Pulmonary artery endothelial cell (primary cell): ENCODE measurements at places on chromosomes 6 and 20. TPM values are rescaled to one million over a fixed set of nuclear protein-coding genes. Genes with fewer than 3 reads are reported as not detected.

TFAP2A gene
- 0.78 and 2.1 TPM in 2 replicates for total RNA-seq

IMPG1 gene
- total RNA-seq = not detected in 2 replicates

KCNK15 gene
- not detected in 2 replicates for total RNA-seq

ZBTB12 gene
- total RNA-seq = 3.5 and 5.2 TPM in 2 replicates

OTOR gene
- total RNA-seq = not detected in 2 replicates

ADAM33 gene
- 0.07 TPM in 1 of 2 replicates, not detected in the other for total RNA-seq

SCUBE3 gene
- 0.26 and 0.53 TPM in 2 replicates for total RNA-seq

FRK gene
- 0.07 and 0.14 TPM in 2 replicates for total RNA-seq

HLA-DRB5 gene
- not detected in 2 replicates for total RNA-seq

GINS1 gene
- 20.0 and 34.6 TPM in 2 replicates for total RNA-seq

GSTA3 gene
- not detected in 2 replicates for total RNA-seq

FAM217A gene
- total RNA-seq = not detected in 2 replicates

RBPJL gene
- total RNA-seq = not detected in 2 replicates

GCNT2 gene
- total RNA-seq = 3.1 and 14.6 TPM in 2 replicates

DSP gene
- 0.07 and 0.18 TPM in 2 replicates for total RNA-seq

RIPPLY2 gene
- under 0.01 TPM in 1 of 2 replicates, not detected in the other for total RNA-seq

KCNQ5 gene
- 0.21 TPM in 1 of 2 replicates, not detected in the other for total RNA-seq

TPD52L1 gene
- 3.7 and 4.7 TPM in 2 replicates for total RNA-seq

PSMF1 gene
- total RNA-seq = 32.4 and 39.9 TPM in 2 replicates

TNNC2 gene
- not detected in 2 replicates for total RNA-seq

DEFB132 gene
- not detected in 2 replicates for total RNA-seq

RGS17 gene
- total RNA-seq = 1.5 and 6.1 TPM in 2 replicates

PTCRA gene
- total RNA-seq = not detected in 2 replicates

RAET1E gene
- total RNA-seq = under 0.01 and 0.07 TPM in 2 replicates

B3GAT2 gene
- total RNA-seq = under 0.01 TPM in 1 of 2 replicates, not detected in the other

SNAP25 gene
- total RNA-seq = 0.25 TPM in 1 of 2 replicates, not detected in the other

TPX2 gene
- 39.3 and 82.0 TPM in 2 replicates for total RNA-seq

SLC17A9 gene
- 9.4 and 15.4 TPM in 2 replicates for total RNA-seq

TREM2 gene
- not detected in 2 replicates for total RNA-seq

MYLK4 gene
- total RNA-seq = 0.49 and 0.66 TPM in 2 replicates

KCNK16 gene
- not detected in 2 replicates for total RNA-seq

TAAR8 gene
- not detected in 2 replicates for total RNA-seq

PTCHD4 gene
- 3.2 and 3.3 TPM in 2 replicates for total RNA-seq

SIRPB1 gene
- total RNA-seq = 0.73 TPM in 1 of 2 replicates, not detected in the other

GHRH gene
- not detected in 2 replicates for total RNA-seq

RING1 gene
- 23.0 and 27.5 TPM in 2 replicates for total RNA-seq

IRF4 gene
- 0.07 TPM in 1 of 2 replicates, not detected in the other for total RNA-seq

C20orf144 gene
- under 0.01 and 0.11 TPM in 2 replicates for total RNA-seq

TEAD3 gene
- 0.21 and 0.33 TPM in 2 replicates for total RNA-seq

GSTA1 gene
- not detected in 2 replicates for total RNA-seq

PXMP4 gene
- total RNA-seq = 7.1 TPM in 2 replicates

VPS16 gene
- 43.8 and 56.1 TPM in 2 replicates for total RNA-seq

DNAH8 gene
- 0.04 and 0.07 TPM in 2 replicates for total RNA-seq

RMND1 gene
- 18.6 and 26.9 TPM in 2 replicates for total RNA-seq

DLL1 gene
- total RNA-seq = 1.8 and 2.1 TPM in 2 replicates

LIME1 gene
- total RNA-seq = 1.6 and 2.8 TPM in 2 replicates

THBS2 gene
- 3.2 and 7.9 TPM in 2 replicates for total RNA-seq
